ENCODE measurements at places on chromosomes 2 and 18. TPM values are rescaled to one million over a fixed set of nuclear protein-coding genes. Genes with fewer than 3 reads are reported as not detected.

ZNG1B gene
- total RNA-seq: 20.4 TPM

LAMA1 gene
- total RNA-seq: 2.0 TPM

EVX2 gene
- not detected for total RNA-seq

MYO5B gene
- 20.7 TPM for total RNA-seq

TMEM37 gene
- under 0.01 TPM for total RNA-seq

TRIM43 gene
- total RNA-seq: 0.33 TPM

SLC4A3 gene
- 5.9 TPM for total RNA-seq

G6PC2 gene
- total RNA-seq: not detected

SATB2 gene
- 0.22 TPM for total RNA-seq

RBM44 gene
- total RNA-seq: 0.22 TPM

LIPG gene
- total RNA-seq: 0.39 TPM

ACTG2 gene
- 0.39 TPM for total RNA-seq

CD207 gene
- total RNA-seq: not detected

PSMA8 gene
- not detected for total RNA-seq

IL1RL2 gene
- total RNA-seq: 10.6 TPM

SCN7A gene
- total RNA-seq: not detected

SNORC gene
- total RNA-seq: 0.33 TPM

TUBB8B gene
- total RNA-seq: not detected

KCNJ3 gene
- total RNA-seq: not detected
